Stimulated activated CD8-positive, alpha-beta memory T cell treated with anti-CD3 and anti-CD28 coated beads, Interleukin-15, amount 100 ng/mL, for 24 hours (primary cell): ENCODE measurements at places on chromosomes 1 and 21.

DNA sequence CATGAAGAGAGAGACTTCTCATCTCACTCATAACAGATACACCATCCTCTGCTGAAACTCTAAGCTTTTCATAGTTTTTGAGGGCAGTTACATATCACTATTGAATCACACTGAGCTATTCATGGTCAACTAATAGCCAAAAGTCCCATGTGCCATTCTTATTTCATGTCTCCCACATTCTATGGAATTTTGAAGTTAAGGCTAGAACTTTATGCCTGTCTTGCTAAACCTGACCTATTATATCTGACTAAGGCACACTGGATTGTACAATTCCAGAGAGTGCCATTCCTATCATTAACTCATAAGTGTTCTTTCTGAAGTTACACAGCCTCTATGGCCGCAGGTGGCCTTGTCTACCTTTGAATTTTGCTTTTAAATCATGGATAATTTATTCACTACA is 254.3 kb downstream of the PTPRC start:
- DNase-seq = no peak

DNA sequence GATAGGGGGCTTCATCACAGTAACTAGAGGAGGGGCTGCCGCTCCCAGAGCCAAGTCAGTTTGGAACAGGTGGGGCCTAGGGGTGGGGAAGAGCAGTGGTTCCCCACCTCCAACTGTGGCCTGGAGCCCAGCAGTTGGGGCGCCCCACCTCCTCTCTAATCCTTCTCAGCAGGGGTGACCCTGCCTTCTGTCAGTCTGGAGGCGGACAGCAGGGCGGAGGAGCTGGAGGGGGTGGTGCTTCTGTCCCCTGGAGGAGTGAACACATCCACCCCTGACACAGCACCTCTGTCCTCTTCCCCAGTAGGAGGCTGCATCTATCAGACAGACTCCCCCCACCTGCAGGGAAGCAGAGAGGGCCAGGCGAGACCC is 73.8 kb downstream of the MRPL37 start:
- DNase-seq = no peak

DNA sequence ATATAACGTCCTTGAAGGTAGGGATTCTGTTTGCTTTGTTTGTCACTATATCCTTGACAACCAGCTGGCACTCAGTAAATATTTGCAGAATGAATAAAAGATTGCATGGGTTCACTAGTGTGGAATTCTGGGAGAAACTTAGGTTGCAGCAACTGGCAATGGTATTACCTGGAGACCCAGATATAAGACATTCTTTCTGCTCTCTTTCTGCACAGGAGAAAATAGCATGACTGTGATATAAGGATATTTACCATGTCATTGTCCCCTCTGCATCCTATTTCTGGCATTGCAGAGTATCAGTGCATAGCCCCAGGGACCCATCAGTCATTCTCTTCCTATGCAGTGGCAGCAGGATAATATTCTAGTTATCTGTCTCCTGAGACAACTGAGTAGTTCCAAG is 308.9 kb upstream of the LRRC7 start:
- DNase-seq = no peak

DNA sequence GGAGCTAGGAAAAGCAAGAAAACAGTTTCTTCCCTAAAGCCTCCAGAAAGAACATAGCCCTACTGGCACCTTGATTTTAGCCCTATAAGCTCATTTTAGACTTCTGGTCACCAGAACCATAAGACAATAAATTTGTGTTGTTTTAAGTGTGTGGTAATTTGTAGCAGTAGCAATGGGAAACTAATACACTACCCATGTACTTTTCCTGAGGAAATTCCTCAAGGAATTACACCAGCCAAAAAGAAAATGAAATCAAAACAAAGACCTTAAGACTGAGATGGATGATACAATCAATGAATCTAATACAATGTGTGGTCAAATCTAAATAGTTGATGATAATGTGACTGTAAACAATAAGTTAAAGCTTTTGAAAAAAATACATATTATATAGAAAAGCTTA is 11.8 kb downstream of the VAMP4 start:
- DNase-seq = no peak

- no peak for DNase-seq
Measured at GRCh38 chr1:44660176-44660575, 14.1 kb downstream of the TMEM53 start.

GRCh38 chr1:43587594-43587993 is 56.9 kb downstream of the PTPRF start:
- no peak for DNase-seq

DNA sequence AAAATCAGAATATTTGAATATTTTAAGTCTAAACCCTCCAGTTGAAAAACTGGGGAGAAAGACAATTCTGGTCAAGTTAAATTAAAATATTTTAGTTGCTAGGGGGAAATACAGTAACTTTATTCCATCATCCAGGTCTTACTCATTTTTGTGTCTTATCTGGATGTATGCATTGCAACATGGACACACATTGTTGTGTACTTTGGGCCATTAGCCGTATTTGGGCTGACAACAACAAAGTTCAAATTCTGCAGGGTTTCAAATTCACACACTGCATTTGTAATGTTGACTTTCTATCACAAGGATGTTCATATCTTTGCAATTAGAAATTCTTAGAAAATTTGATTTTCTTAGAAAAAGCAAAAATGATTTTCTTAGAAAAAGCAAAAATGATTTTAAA is 249.3 kb downstream of the BACH1 start:
- DNase-seq = no peak

GRCh38 chr1:111958075-111958474 is 31.4 kb downstream of the KCND3 start:
- DNase-seq = no peak

DNA sequence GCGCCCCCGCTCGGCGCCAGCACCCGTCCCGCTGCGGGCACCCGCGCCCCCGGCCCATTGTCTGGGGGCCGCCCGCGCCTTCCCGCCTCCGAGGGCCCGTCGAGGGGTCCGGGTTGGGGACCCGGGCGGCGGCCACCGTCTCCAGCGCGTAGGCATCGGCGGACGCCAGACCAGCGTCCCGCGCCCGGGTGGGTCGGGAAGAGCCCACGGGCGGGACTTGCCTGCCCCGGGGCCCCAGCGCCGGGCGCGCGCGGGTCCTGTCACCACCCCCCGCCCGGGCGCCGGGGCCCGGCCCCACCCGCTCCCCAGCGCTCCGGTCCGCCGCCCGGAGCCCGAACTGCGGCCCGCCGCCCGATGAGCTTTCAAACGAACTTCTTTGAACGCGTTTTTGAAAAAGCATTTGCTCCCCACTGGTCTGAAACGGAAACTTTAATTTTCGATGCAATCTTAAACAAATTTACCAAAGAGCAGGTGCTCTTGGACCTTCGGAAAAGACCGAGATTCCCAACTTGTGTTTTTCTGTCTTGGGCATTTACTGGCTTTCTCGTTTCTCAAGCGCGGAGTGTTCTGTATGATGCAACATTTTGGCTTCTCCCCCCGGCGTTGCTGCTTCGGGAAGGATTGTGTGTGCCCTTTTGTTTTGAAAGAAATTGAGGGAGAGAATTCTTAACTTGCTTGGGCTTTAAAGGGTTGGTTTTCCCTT is 615 bp downstream of the CLIC4 start:
- DNase-seq = no peak

DNA sequence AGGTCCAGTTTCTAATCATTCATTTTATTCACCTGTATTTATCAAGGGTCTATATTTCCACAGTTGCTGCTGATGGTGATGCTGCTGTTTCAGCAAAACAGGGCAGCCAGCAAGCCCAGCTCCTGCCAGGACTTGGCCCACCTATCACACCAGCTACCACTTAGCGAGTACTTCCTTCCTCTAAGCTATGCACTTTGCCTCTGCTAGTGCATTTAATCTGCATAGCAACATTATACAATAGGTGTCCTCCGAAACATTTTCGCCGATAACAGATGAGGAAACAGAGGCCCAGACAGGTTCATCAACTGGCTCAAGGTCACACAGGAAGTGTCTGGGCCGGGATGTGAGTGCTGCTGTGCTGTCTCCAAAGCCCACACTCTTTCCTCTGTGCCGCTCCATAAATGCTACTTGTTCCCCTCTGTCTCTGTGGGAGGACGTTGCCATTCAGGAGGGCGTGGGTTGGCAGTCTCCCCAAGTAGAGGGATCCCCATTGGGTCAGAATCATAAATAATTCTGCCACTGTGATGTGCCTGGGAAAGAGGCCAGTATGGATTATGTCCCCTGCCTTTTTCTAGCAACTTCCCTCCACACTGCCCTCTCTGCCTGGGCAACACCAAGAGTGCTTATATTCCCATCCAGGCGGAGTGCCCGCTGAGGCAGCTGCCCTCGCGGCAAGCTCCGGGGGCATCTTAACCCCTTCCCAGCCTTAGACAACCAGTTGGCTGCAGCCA is 9.4 kb upstream of the PLEKHA6 start:
- DNase-seq = no peak

DNA sequence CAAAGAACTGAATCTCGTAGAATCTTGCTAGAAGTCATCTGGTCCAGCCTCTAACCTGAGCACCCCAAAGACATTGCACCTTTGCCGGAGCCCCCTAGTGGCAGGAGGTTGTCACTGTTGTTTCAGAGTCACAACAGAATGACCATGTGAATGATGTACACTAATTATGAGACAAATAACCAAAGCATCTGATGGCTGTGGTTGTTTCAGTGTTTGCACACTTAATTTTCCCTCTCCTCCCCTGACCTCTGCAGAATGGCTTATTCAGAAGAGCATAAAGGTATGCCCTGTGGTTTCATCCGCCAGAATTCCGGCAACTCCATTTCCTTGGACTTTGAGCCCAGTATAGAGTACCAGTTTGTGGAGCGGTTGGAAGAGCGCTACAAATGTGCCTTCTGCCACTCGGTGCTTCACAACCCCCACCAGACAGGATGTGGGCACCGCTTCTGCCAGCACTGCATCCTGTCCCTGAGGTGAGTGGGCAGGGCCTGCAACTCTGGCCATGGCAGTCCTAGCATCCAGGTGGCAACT is 26.4 kb downstream of the TRAF5 start:
- DNase-seq = peak; percentile 24

GRCh38 chr1:230935852-230936251 is 42.8 kb downstream of the TTC13 start:
- DNase-seq = no peak

DNA sequence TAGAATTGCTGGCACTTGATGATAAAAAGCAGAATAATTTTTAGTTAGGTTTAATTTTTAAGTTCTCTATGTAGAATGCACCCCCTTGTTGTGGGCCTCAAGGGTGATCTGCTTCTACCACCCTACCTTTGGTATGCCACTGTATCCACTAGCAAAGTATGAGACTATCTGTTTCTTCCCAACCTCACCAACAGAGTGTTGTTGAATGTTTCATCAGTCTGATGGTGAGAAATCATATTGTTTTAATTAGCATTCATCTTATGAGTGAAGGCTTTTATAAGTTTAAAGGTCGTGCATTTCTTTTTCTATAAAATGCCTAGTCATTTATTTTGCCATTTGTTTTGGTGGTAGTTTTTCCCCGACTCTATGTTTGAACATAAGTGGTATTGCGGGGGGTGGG is 141.0 kb downstream of the MAGI3 start:
- no peak for DNase-seq

- no peak for DNase-seq
Measured at GRCh38 chr1:34975771-34976170, 9.4 kb downstream of the TMEM35B start.

GRCh38 chr21:33021667-33022066 is 4.1 kb upstream of the OLIG2 start:
- DNase-seq = no peak

GRCh38 chr1:76162254-76162653 is 87.7 kb downstream of the ST6GALNAC3 start:
- DNase-seq = no peak
